ENCODE measurements at places on chromosomes 2 and 18.

GRCh38 chr2:226652369-226652768 is 147.3 kb downstream of the IRS1 start:
- DNase-seq: no peak

- DNase-seq: no peak
These were observed 427.5 kb upstream of the TRIB2 start for GRCh38 chr2:12289120-12289802.

DNA sequence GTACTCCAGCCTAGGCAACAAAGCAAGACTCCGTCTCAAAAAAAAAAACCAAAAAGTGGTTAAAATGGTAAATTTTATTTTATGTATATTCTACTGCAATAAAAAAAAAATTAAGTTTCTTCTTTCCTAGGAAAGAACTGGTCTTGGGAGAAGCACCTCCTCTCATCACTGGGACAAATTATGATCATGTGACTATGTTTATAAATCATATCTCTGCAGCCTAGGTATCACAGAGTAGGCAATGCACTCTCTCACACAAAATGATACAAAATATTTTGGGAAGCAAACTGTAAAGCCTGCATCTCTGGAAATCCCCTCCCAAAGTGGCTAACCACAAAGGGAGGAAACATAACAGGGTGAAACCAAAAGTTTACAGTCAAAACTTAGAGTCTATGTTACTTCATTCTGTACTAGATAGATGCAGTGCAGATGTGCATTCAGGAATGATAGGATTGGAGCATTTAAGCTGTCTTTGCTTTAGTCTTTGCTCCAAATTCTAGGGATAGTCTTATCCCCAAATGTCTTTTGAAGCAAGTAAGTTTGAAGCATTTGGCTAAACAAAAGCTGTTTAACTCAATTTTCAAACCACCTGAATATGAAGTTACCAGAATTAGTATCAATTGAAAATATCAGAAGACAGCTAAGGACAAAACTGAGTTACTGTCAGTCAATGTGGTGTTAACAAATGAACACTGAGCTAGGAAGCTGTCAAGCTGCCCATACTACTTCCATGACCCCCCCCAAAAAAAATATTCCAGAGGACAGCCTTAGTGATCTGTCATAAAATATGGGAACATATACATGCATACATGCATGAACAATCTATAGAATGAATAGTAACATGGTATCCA is 21.1 kb upstream of the MALT1 start:
- peak; percentile 21 for DNase-seq

DNA sequence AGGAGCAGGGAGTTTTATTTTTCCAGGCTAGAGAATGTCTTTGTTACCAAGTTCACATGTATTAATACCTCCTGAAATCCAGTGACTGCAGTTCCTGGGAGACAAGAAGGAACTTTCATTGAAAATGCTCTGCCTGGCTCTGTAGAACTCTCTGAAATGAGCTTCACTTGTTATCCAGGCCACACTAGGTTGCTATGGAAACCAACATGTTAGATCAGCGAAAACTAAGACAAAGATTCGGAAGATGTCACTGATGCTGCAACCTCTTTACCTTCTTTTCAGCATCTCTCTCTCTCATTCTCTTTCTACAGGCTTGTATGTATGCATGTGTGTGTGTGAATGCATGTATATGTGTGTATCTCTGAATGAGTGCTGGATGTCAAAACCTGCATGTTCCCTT is 218.5 kb downstream of the TRIB2 start:
- DNase-seq: no peak

DNA sequence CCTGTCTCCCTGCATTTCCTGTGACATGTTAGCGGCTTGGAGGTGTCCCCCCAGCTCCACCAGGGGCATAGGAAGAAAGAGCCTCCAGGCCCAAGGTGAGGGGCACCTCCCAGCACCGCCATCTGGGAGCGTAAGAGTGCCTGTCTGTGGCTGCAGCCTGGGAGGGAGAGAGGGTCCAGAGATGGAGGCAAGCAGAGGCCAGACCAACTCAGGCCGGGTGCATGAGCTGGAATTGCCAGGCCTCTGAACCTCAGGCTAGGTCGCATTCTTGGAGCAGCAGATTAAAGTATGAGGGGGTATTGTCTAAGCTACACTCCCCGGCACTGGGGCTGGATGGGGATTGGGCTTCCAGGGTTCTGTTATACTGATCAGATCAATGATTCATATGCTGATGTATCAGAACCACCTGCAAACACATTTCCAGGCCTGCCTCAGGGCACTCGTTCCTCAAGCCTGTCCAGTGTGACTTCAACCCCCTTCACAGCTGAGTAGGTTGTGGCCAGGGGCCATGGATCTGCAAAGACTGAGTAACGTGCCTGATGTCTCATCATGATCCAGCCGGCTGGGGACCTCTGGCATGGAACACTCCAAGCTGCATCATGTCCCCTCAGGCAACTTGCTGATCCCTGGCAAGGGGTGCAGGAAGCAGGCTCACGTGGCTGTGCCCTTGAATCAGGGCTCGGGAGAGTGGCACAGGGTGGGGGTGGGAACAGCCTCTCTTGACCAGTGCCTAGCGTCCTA is 73.2 kb downstream of the HS1BP3 start:
- DNase-seq: no peak
